ENCODE measurements at places on chromosomes 4 and X.

- no peak for DNase-seq
Measured at GRCh38 chr4:83574247-83574646, 38.3 kb downstream of the GPAT3 start.

DNA sequence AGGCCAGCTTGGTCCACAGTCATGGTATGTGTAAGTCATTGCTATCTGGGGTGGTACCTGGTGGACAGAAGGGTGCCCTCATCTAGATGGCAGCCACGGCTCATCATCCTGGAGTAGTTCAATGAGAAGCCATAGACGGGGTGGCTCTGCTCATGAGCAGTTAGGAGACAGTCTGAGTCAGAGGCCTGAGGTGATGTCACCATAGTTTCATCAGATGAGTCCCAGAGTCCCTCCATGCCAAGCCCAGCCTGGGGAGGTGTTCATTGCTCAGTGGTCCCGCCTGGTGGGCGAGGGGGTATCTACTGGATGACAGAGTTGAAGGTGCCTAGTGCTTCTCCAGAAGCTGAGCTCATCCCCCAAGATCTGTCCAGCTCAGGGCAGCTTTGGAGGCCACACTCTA, 49.8 kb downstream of the DLG3 start:
- no peak for DNase-seq

DNA sequence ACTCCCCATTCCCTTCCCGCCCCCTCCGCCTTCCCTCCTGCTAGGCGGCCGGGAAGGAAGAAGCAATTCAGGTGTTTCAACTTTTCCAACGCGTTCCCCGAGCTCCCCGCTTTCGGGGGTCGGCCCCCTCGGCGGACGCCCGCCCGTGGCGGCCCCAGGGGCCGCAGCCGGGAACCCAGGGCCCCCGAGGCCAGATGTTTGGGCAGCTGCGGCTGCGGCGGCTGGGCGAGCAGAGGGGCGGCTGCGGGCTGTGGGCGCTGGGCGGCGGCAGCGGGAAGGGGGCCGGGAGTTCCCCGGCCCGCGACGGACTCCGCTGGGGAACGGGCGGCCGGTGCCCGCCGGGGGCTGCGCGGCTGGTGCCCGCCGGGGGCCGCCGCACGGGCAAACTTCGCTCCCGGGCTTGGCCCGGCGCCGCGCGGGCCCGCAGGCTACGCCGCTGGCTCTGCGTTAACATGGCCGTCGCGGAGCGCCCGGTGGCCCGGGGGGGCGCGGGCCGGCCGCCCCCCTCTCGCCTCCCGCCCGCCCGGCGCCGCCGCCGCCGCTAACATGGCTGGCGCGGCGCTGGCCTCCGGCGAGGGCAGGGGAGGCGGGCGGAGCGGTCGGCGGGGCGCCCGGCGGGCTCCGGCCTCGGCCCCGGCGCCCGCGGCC, 510 bp downstream of the HMGB3 start:
- peak; percentile 11 for DNase-seq

- DNase-seq: peak; percentile 62
Measured at GRCh38 chrX:17788439-17788838, 51.1 kb downstream of the SCML1 start.

DNA sequence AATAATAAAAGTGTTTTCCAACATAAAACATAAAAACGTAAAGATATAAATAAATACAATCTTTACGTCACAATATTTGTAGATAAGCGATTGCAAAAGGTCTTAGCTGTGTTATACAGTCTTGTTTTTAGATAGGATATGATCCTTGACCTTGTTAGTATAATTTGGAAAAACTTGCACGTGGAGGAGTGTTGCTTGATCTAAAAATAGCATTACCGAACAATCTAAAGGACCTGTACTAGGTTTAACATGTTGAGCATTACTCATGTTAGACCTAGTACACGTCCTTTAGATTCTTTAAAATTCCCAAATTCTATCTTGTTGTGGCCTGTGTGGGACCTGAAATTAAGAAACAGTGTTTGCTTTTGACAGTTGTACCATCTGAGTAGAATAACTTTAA, 1.6 kb downstream of the METAP1 start:
- DNase-seq: no peak

GRCh38 chr4:112677519-112678091, 40.7 kb downstream of the LARP7 start:
- no peak for DNase-seq

GRCh38 chr4:40656201-40656863, 26.7 kb upstream of the RBM47 start:
- peak; percentile 18 for DNase-seq

- DNase-seq: no peak
Measured at GRCh38 chr4:5545271-5545670, 163.1 kb downstream of the EVC2 start.

DNA sequence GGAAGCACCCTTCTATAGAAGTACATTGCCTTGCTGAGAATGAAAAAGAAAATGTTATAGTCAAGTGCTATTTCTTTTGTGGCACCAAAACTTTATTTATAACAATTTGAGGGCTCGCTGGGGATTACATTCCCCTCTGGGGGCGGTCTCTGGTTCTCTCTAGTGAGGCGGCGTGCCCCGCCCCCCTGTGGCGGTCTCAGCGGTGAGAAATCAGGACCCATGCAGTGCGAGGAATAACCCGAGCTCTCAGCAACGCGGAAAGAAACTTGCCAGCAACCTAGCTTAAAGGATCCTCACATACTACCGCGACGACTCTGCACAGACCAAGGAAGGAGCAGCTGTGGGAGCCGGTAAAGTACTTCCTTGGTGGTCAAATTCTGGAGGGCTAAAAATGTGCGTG, 83.4 kb upstream of the SHISA3 start:
- no peak for DNase-seq

DNA sequence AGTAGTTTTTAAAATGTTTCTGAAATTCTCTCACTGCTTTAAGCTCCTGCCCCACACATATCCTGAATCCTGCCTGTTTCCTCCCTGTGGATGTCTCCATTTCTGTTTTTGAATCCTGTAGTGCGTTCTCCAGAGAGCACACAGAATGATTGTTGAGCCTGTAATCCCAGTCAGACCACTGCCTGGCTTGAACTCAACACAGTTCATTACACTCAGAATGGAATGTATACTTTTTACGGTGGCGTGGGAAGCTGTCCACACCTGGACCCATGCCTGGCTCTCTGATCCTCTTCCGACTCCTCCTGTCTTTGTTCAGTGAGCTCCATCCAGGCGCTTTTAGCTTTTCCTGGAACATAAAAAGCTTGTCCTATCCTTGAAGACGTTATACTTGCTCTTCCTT, 1217.0 kb upstream of the PRKX start:
- DNase-seq: no peak

- DNase-seq: no peak
Measured at GRCh38 chr4:24032371-24032989, 142.6 kb upstream of the PPARGC1A start.

GRCh38 chrX:139851730-139852129, 81.1 kb downstream of the ATP11C start:
- DNase-seq: no peak

- no peak for DNase-seq
Measured at GRCh38 chr4:77930154-77930639, 67.6 kb downstream of the MRPL1 start.

GRCh38 chr4:157025898-157026297, 50.1 kb upstream of the GLRB start:
- no peak for DNase-seq

DNA sequence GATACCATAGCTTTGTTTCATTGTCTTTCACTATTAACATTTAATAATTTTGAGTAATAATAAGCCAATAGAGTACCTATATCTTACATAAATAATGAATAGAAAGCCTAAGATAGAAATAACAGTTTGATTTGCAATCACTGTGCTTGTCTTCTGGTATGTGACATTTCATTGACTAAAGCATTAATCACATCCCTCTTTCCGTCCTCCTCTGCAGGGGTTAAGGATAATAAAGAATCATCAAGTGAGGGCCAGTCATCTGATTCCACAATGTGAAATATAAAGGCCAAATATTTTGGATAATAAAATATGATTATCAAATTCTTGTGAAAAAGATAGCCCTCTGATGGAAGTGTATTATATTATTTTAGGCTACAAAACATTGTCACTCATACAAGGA, 2073.4 kb downstream of the ARAP2 start:
- DNase-seq: no peak

DNA sequence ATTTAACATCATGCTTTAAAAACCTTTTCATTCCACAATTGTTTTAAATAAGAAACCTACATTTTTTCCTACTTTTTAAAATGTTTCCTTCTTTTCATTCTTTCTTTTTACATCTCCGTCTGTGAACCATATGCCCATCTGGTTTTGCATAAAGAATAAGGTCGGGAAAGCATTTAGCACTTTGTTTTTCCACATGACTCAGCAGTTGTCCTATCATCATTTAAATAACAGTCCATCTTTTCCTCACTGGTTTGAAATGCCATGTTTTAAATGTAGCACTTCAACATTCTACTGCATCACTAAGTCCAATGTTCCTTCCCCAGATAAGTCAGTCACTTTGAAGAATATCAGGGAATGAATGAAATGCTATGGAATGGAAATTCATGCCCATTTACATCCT, 128.4 kb downstream of the SH3RF1 start:
- DNase-seq: no peak

GRCh38 chr4:175773566-175773965, 38.5 kb downstream of the GPM6A start:
- no peak for DNase-seq

DNA sequence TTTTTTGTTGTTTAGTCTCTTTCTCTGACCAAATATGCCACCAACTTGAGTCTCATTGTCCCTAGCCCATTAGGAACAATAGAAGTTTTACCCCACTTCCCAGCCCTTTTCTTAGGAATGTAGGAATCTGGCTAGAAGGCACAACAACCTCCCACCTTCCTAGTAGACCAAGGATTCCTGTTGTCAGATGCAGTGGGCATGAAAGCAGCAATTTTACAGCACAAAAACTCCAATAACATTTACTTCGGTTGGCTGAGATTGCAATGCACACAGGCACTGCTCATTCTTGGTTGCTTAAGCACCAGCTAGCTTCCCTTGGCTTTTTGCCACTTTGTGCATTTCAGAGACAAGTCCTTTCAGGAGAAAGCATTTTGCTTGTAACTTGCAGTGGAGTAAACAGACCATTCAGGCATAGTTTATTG, 312.8 kb downstream of the TENM3 start:
- no peak for DNase-seq

- no peak for DNase-seq
Measured at GRCh38 chr4:101871962-101872676, 81.6 kb downstream of the BANK1 start.

- DNase-seq: no peak
Measured at GRCh38 chr4:133147921-133148689, 989 bp upstream of the PCDH10 start.
